CMK (cell line): ENCODE measurements at places on chromosomes 1 and 21.

GRCh38 chr1:177230228-177231016 lies 59.7 kb downstream of the BRINP2 start:
- no peak for DNase-seq

DNA sequence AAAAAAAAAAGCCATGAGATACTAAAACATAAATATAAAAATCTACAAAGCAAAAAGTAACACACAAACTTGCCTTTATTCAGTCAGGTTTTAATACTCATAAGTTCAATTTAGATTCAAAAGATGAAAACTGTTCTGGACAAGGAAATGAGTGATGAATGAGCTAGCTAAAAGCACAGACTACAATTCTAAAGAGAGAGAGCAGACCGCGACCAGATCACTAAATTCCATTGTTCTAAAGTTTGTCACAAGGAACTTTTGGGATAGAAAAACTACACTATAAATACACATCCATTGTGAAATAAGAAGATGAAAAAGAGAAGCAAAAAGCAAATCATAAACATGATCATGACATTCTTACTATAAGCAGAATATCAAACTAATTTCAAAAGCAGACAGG lies 1.7 kb downstream of the ODF2L start:
- no peak for DNase-seq

- no peak for DNase-seq
These were observed 7.2 kb upstream of the MAP10 start for GRCh38 chr1:232797856-232798510.

GRCh38 chr1:18919956-18920355 lies 17.6 kb upstream of the ALDH4A1 start:
- no peak for DNase-seq

DNA sequence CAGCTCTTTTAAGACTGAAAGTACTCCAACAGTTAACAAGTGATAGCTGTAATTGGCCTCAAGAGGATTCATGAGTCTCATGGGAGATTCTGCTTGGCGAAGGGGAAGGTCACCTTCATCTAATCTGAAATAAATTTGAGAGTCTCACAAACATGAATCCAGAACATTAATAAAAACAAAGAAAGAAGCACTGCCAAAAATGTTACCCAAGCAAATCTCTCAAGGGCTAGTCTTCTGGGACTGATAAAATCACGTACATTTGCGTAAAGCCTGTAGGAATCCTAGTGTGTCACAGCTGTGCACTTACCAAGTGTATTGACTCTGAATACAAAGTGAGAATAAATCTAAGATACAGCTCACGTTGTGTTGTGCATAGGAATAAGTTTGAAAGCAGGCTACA lies 21.2 kb upstream of the NUF2 start:
- DNase-seq, result no peak

- DNase-seq, result no peak
These were observed 182.8 kb downstream of the PLPP3 start for GRCh38 chr1:56396581-56396980.

DNA sequence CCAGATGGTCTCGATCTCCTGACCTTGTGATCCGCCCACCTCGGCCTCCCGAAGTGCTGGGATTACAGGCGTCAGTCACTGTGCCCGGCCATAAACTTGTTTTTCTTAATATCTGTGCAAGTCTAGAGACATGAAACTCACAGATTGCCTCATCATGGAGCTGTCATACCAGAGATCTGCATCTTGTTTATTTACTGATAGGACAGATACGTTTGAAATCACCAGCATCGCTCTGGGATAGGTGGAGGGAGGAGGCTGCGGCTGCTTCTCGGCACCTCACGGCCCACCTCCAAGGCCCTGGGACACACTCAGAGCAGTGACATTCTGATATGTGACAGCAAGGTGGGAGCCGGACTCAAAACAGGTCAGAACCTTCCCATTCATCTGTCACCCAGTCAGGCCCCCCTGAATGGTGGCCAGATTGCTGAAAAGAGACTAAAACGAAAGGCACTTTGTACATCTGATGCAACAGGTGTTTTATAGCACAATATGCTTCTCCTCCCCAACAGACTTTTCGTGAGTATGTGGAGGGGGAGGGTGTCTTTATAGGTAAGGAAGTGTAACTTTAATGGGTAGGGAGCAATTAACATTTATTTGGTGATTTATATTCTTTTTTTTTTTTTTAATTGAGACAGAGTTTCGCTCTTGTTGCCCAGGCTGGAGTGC lies 18.1 kb upstream of the LSM10 start:
- DNase-seq, result no peak

DNA sequence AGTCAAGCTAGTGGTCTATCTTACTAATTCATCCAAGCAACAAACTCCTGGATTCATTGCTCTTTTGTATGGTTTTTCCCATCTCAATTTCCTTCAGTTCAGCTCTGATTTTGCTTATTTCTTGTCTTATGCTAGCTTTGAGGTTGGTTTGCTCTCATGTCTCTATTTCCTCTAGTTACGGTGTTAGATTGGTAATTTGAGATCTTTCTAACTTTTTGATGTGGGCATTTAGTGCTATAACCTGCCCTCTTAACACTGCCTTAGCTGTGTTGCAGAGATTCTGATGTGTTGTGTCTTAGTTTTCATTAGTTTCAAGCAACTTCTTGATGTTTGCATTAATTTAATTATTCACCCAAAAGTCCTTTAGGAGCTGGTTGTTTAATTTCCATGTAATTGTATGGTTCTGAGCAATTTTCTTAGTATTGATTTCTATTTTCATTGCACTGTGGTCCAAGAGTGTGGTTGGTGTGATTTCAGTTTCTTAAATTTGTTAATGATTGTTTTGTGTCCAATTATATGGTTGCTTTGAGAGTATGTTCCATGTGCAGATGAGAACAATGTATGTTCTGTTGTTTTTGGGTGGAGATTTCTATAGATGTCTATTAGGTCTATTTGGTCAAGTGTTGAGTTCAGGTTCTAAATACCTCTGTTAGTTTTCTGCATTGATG lies 154.6 kb downstream of the PLPPR5 start:
- DNase-seq, result no peak

- DNase-seq, result no peak
These were observed 28.1 kb downstream of the SHISA4 start for GRCh38 chr1:201916649-201917249.

DNA sequence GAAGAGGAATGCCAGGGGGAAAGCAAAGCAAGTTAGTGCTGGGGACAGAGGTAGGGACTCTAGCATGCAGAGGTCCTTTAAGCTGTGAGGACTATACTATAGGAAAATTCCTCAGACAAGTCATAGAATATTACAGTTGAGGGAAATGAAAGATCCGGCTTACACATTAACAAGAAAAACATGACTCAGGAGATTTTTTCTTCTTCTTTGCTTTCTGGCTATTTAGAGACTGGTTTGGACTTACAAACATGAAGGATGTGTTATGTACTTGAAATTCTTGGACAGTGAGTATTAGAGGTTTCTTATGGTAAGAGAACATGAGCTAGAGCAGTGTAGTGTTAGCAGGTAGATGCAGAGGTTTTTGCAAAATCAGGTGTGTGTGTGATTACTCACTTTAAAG lies 24.9 kb downstream of the USP25 start:
- no peak for DNase-seq

DNA sequence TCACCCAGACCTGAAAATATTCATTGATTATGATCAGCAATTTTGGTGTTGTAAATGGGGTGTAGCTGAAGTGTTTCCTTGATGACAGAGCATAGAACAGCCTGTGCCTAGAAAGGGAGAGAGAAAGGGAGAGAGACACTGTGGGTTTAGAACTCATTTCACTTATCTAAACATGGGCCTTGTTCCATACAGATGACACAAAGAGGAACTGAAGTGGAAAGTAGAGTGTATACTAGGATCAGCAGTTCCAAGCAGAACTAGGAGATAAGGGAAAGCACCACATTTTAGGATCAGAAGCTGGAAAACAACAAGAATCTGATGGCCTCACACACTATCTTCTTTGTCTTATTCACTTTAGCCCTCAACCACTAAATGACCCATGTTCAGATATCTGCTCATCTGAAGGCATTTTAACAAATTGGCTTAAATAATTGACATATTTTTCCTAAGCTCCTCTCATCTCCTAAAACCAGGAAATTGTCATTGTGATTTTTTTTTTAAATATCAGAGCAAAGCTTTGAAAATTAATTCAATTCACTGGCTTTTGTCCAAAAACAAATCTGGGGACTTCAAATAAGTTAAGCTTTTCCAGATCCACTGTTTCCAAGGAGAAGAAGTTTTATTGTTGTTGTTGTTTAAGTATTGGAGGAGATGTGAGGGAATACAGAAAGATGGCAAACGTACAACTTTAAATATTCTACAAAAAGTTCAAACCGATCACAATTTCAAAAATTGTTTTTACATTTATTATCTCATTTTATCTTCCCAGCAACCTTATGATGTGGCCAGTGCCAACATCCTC lies 103.8 kb downstream of the LYPLAL1 start:
- DNase-seq, result no peak

- DNase-seq, result no peak
These were observed 89.8 kb downstream of the AJAP1 start for GRCh38 chr1:4743978-4744750.

DNA sequence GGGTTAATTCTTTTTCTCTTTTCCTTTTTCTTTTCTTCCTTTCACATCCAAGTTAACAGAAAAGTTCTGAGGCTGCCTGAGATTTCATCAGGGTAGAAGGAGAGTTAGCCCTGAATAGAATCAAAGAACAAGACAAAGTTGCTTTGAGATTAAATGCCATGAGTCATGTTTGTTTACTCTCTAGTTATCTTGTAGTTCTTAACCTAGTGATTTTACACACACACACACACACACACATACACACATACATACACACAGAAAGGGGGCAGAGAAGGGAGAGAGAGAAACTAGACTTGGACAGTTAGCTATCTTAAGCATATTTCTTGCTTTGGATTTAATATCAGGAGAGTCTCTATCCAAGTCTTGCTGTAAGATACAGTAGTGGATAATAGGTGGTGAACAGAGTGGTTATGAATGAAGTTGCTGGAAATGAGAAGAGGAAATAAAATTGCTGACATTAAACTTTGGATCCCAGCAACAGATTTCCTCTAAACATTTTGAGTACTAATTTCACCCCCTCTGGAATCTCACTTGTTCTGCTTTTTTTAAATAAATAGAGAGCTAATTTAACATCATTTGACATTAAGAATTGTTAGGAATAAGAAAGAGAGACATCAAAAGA lies 19.9 kb downstream of the PLA2G4A start:
- DNase-seq, result no peak

- DNase-seq, result no peak
These were observed 105.4 kb upstream of the WARS2 start for GRCh38 chr1:119245881-119246280.

- no peak for DNase-seq
These were observed 4.1 kb downstream of the SLX9 start for GRCh38 chr21:44943686-44944550.

- DNase-seq, result no peak
These were observed 132.5 kb downstream of the PRDM2 start for GRCh38 chr1:13832536-13832935.

- DNase-seq, result peak; percentile 25
These were observed 2.5 kb downstream of the RGS4 start for GRCh38 chr1:163071405-163072255.

DNA sequence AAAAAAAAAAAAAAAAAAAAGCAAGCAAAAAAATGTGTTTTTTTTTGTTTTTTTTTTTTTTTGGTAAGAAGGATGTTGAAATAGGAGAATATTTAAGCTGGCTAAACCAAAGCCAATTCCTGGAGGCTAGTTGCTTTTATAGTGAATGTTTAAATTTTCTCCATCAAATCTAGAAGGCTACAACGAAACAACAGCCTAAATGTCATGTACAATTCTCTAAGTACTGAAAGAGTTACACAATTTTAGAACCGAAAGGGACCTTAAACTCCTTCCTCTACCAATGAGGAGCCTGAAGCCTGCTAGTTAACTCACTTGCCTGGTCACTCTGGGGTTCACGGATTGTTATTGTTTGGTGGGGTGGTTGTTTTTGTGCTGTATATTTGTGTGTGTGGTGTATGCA lies 3.5 kb downstream of the WLS start:
- no peak for DNase-seq

GRCh38 chr1:219533280-219533679 lies 79.6 kb downstream of the ZC3H11B start:
- DNase-seq, result no peak

- no peak for DNase-seq
These were observed 10.0 kb downstream of the PTPRF start for GRCh38 chr1:43540653-43541071.

GRCh38 chr1:66182551-66183178 lies 351.3 kb upstream of the SGIP1 start:
- DNase-seq, result no peak

GRCh38 chr21:34649400-34649799 lies 19.4 kb upstream of the CLIC6 start:
- DNase-seq, result no peak

- no peak for DNase-seq
These were observed 35.3 kb downstream of the BEND5 start for GRCh38 chr1:48741380-48741779.
